ENCODE measurements at places on chromosomes 5 and 9.

GRCh38 chr5:57316798-57317327, 143.0 kb downstream of the GPBP1 start:
- DNase-seq, result no peak

GRCh38 chr5:116970318-116970717, 395.7 kb upstream of the SEMA6A start:
- DNase-seq, result no peak

DNA sequence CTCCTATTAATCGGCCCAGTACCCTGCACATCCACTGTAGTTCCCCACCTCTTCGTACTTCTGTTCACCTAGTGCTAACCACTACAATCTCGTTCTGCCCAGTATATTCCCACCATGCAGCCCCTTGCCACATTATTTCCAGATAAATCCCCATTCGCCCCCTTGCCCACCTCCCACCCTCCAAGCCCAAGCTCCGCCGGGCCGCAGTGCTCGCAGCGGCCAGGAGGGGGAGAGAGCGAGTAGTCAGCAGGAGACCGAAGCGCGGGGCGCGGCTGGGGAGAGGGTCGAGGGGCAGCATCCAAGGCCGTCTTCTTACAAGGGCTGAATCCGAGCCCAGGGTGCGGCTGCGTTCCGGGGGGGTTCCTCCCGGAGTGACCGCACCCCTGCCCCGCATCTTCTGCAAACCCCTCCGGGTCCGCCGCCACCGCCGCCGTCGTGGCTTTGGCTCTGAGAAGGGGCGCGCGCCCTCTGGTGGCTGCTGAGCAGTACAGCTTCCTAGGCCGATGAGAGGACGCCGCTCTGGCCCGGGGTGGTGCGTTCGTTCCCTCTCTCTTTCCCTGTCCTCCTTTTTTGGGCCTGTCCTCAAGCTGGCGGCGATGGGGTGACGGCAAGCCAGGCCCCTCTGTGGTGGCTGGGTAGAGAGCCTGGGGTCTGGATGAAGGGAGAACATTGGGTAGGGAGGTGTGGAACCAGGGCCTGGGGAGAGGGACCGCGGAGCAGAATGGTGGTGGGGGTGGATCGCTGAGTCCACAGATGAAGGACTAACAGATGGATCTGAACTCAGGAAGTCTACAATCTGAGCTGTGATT, 30.0 kb upstream of the PSD2 start:
- DNase-seq, result peak; percentile 58

GRCh38 chr5:149038336-149039080, 24.4 kb downstream of the SH3TC2 start:
- no peak for DNase-seq

DNA sequence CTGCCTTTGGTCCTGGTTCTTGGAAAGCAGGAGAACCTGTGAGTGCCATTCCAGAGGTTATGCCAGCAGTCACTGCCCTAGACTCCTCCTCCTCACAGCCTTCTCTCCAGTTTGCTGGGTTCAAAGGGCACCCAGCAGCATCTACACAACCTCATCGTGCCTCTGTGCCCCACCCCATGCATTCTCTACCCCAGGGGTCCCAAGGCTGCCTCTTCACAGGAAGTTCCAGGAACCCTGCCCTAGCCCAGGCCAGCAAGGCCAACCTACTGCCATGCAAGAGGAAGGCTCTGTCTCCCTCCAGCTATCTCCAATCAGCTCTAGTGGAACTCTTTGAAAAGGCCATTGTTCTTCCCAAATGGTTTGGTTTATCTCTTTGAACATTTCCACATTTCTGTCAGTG, 21.2 kb downstream of the ENC1 start:
- no peak for DNase-seq

DNA sequence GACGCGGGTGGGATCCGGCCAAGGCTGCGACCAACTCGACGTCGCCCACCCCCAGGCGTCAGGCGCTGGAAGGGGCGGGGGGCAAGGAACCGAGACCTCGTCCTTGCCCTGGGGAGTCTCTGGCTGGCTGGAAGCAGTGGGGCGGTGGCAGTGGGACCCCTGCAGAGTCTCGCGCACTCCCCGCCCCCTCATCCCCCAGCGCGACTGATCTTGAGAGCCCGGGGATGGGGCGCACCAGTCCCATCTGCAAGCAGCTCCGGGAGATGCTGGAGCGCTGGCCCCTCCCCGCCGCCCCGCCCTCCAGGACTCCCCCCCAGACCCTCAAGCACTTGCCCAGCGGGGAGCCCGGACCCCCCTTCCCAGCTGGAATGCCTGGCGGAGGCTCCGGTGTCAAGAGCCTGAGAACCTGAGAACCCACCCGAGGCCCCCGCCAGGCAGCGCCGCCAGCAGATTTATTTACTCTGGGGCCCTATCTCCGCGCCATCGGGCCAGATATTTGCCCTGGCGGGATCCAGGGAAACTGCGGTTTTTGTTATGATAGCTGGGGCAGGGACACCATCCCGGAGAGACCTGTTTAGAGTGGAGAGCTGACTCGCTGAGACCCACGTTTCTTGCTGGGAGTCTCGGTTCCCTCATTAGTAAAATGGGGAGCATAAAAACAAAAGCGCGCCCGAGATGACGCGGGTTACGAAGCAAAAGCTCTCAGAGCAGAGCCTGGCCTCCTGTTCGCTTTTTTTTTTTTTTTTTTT, 1.2 kb downstream of the PRRT1B start:
- DNase-seq, result no peak

DNA sequence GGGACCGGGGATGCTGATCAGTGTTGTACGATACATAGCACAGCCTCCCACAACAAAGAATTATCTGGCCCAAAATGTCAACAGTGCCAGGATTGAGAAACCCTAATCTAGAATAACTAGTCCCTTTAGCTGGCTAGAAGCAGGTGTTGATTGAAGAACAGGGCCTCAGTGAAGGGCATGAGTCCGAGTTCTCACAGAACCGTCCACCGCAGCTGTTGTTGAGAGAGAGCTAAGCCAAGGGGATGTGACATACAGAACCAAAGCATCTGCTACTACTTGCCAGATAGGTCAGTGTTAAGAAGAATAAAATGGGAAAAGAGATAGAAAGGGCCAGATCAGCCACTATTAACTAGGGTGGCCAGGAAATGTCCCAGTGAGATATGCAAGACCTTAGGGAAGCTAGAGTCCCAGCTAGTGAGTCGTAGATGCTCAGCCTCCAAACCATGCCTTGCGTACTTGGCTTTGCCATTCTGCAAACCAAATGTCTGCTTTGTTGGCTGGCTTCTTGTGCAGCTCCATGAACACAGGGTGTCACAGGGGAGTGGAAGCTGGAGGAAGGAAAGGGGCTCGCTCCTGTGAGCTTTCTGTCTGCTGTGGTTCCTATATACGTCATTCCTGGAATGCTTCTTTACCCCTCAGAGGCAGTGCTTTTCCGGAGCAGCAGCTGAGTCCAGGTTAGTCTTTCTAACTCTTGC, 68.9 kb downstream of the FBXO38 start:
- DNase-seq, result no peak

GRCh38 chr5:31770998-31771397, 132.1 kb downstream of the PDZD2 start:
- DNase-seq, result no peak

- no peak for DNase-seq
Observed at GRCh38 chr5:111472579-111472978, 39.8 kb downstream of the STARD4 start.

DNA sequence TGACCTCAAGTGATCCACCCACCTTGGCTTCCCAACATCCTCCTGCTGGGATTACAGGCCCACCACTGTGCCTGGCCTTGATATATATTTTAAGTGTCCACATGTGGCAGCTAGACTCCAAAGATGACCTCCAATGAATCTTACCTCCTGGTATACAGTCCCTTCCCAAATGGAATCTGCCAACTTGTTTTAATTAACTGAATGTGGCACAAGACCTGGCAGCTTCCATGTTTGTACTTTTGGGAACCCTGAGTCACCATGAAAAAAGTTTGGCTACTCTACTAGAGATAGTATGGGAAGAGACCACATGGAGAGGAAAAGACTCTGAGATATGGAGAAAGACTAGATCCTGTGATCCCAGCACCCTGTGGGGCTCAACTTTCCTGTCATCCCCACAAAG, 42.5 kb downstream of the CCL28 start:
- DNase-seq, result no peak

DNA sequence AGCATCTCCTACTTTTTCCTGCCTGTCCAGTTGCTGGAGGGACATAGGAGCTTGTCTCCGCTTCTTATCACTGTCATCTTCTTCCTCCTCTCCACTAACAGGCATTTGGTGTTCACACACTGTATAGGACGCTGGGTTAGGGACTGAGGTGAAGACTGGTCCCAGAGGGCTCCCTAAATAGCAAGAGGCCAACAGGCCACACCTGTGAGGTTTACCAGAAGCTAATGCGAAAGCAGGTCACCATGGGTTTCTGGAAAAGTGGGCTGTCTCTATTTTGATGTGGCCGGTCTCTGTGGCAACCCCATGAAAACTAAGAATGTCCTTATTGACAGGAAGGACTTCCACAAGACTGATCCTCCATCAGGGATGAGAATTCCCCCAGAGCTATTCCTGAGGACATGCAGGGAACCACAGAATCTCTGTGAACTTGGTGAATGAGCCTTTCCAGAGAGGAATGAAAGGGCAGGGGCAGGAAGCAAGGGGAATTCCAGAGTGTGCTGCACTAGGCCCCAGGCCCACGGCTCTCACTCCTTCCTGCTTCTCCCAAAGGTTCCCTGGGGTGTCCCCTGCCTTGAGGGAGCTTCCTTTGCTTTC, 61.7 kb downstream of the DAP start:
- DNase-seq, result no peak

GRCh38 chr5:62043289-62044280, 262.4 kb upstream of the KIF2A start:
- DNase-seq, result peak; percentile 81

GRCh38 chr9:130576176-130576575, 3.2 kb upstream of the FUBP3 start:
- no peak for DNase-seq

- no peak for DNase-seq
Observed at GRCh38 chr9:131012396-131012917, 3.5 kb downstream of the LAMC3 start.

- DNase-seq, result no peak
Observed at GRCh38 chr9:30935730-30936129, 1448.7 kb upstream of the ACO1 start.

GRCh38 chr9:10014889-10015288, 597.9 kb downstream of the PTPRD start:
- DNase-seq, result no peak

- no peak for DNase-seq
Observed at GRCh38 chr5:133727636-133728035, 115.3 kb upstream of the FSTL4 start.

DNA sequence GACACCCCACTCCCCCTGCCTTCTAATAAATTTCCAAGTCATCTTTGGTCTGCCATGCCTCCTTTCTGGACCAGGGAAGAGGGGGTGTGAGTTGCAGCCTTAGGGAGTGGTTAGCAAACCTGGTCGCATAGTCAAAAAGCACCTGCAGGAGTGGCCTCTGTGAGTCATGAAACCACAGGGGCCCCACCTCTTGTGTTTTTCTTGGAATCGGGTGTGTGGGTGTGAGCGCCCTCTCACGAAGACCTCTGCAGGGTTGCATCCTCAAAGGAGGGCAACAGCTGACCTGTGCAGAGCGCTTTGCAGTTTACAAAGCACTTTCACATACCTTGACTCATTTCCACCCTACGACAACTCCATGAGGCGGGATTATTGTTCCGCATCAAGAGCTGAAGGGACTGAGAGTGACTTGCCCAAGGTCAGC, 36.8 kb upstream of the TEX48 start:
- DNase-seq, result no peak

DNA sequence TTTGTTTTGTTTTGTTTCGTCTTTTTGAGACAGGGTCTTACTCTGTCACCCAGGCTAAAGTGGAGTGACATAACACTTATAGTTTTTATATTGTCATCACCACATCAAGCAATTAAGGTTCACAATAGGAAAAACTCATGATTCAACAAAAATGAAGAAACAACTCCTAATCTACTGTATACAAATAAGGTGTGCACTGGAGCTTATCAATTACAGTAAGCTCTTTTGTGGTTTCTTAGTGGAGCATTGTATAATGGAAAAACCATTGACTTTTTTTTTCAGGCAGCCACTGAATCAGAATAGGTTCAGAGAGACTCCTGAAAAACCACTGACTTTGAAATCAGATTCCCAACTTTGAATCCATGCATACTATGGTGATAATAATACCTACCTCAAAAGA, 10.8 kb upstream of the PLIN2 start:
- no peak for DNase-seq

DNA sequence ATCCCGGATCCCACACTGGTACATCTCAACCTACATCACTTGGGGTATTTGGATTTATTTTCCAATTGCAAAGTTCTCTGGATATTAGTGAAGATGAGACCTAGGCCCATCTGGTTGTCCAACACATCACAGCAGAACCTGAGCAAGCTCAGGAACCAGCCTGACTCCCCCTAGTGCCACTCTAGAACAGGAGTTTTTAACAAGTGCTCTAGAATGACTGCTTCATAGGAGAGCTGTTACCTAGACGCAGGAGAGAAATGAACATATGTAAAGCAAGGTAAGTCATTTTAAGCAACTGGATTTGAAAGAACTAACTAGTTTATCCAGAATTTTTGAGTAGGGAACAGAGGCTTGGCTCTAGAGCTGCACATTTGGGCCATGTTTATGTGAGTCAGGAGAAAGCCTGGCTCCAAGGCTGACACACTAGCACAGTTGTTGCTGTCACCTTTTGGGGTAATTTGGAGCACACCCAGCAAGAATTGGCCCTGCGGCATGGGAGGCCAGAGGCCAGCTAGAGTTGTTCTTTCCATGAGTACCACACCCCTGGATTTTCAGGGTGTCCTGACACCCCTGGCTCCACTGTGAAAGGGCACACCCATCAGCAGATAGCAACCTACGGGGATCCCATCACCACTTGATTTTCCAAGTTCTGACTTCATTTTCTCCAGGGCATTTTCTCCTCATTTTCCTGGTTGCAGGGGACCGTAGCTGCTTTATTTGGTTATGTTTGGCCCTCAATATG, 110.9 kb upstream of the LPAR1 start:
- no peak for DNase-seq

GRCh38 chr9:4228606-4229005, 71.3 kb downstream of the GLIS3 start:
- no peak for DNase-seq

- DNase-seq, result no peak
Observed at GRCh38 chr5:156473269-156473908, 146.4 kb downstream of the SGCD start.

- no peak for DNase-seq
Observed at GRCh38 chr5:173883347-173883924, 4.7 kb upstream of the CPEB4 start.

- DNase-seq, result no peak
Observed at GRCh38 chr5:118017536-118017935, 970.8 kb downstream of the DTWD2 start.

DNA sequence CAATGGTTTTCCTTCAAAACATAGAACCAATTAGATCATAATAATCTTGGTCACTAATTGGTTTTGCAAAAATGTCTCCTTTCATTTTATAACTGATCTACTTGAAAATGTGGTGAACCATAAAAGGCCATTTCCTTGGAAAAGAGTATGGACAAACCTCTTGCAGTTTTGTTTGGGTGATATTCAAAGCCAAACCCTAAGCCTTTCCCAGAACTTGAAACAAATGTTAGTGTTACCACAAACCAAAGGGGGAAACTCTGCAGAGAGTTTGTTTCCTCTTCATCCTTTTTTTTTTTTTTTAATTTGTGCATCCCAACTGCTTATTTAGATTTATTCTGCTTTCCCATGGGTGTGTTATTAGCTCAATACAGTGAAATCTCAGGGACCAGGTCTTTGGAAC, 204.4 kb upstream of the ADAMTSL1 start:
- DNase-seq, result no peak

GRCh38 chr9:127104581-127105311, 17.7 kb downstream of the ANGPTL2 start:
- no peak for DNase-seq
